HepG2 (cell line): ENCODE measurements at places on chromosomes 12 and 14. TPM values are rescaled to one million over a fixed set of nuclear protein-coding genes. Genes with fewer than 3 reads are reported as not detected.

Gene CELA1
- polyA plus RNA-seq, result not detected in 2 replicates

- peak; percentile 5 for DNase-seq
Measured at GRCh38 chr12:76375470-76375869, 27.3 kb upstream of the BBS10 start.

DNA sequence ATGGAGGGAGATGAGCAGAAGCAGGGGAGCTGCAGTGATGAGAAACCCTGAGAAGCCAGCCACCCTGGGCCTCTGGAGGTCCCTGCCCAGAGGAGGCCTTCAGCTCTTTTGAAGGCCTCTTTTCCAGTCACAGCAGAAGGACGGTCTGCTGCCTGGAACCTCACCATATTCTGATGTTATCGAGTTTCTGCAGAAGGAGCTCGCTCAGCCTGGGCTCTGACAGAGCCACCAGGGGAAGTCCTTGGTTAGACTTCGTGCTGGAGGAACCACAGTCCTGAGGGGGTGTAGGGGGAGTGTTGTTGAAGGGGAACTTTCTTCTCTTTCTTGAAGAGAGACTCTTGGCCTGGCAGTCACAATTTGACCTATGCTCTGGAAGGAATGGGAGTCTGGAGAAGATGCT lies 25.1 kb upstream of the BATF start:
- DNase-seq, result no peak

DNA sequence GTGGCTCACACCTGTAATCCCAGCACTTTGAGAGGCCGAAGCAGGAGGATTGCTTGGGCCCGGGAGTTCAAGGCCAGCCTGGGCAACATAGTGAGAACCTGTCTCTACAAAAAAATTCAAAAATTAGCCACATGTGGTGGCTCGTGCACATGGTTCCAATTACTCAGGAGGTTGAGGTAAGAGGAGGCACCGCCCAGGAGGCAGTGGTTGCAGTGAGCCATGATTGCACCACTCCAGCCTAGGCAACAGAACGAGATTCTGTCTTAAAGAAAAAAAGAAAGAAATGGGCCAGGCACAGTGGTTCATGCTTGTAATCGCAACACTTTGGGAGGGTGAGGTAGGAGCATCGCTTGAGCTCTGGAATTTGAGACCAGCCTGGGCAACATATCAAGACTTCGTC lies 33.5 kb downstream of the MAP1LC3B2 start:
- no peak for DNase-seq

GRCh38 chr12:103441437-103442181 lies 54.2 kb downstream of the C12orf42 start:
- DNase-seq, result no peak

- DNase-seq, result no peak
Measured at GRCh38 chr14:65840118-65840751, 427.7 kb downstream of the FUT8 start.
